Fibroblast of upper back skin (primary cell): ENCODE measurements at places on chromosomes 5 and 9.

- DNase-seq: no peak
These were observed 1199.8 kb downstream of the DTWD2 start for GRCh38 chr5:117788596-117788995.

GRCh38 chr9:2153630-2154217, 138.6 kb downstream of the SMARCA2 start:
- DNase-seq: no peak

DNA sequence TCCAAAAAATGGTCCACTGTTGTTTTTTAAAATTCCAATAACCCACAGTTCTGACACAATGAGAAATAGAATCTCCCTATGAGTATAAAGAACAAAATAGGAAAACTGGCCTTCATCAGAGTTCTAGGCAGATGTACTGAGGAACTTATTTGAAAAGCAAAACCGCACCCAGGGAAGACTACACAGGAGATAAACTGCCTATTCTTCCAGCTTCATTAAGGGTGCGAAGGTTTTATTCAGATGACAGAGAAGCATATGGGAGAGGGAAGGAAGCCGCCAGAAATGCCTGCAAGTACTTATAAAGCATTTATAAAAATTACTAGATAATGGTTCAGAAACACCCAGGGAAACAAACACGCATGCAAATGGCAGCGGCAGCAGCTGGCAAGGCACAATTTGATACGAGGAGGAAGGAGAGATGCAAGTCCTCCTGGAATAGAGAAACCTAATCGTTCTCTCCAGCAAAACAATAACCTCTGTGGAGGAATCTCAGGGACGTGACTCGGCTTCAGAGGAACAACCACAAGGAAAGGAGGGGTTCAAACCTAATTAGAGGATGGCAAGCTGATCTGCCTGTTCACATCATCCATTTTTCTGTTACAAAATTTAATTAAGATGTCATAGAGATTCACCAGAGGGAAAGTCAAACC, 9.0 kb downstream of the TTLL11 start:
- no peak for DNase-seq

DNA sequence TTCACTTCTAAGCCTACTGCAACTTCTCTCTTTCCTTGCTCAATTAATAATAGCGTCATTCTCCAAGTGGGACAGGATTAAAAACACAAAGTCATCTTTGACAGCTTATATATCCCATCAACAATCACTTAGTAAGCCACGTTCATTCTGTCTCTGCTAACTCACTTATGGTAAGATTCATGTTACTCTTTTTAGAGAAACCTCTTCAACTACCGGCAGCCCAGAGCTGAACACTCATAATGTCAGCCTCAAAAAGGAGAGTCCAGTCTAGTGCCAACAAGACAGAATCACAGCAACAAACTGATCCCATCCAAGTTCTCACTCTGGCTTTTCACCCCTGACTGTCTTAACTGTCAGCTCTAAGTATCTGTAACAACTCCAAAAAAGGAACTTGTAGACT, 196.0 kb downstream of the RAB3C start:
- no peak for DNase-seq

GRCh38 chr5:141747152-141748141, 65.4 kb upstream of the ARAP3 start:
- peak; percentile 28 for DNase-seq

GRCh38 chr5:78547183-78547582, 101.4 kb downstream of the LHFPL2 start:
- DNase-seq: no peak

GRCh38 chr9:129187042-129187441, 9.0 kb upstream of the IER5L start:
- DNase-seq: no peak

GRCh38 chr5:172872997-172873491, 39.0 kb downstream of the ERGIC1 start:
- DNase-seq: peak; percentile 85

- DNase-seq: no peak
These were observed 176.1 kb downstream of the GABRG2 start for GRCh38 chr5:162243651-162244050.

- DNase-seq: peak; percentile 85
These were observed 2.6 kb downstream of the CEMIP2 start for GRCh38 chr9:71765693-71766092.

GRCh38 chr5:9182899-9183695, 362.8 kb downstream of the SEMA5A start:
- DNase-seq: no peak

GRCh38 chr5:142826741-142827492, 56.7 kb downstream of the ARHGAP26 start:
- DNase-seq: peak; percentile 74

- no peak for DNase-seq
These were observed 187.1 kb upstream of the TBC1D2 start for GRCh38 chr9:98442541-98442940.
